ENCODE measurements at places on chromosomes 5 and 9.
A peak's percentile ranks its signal among the peaks of the same experiment; 100 is the strongest.

DNA sequence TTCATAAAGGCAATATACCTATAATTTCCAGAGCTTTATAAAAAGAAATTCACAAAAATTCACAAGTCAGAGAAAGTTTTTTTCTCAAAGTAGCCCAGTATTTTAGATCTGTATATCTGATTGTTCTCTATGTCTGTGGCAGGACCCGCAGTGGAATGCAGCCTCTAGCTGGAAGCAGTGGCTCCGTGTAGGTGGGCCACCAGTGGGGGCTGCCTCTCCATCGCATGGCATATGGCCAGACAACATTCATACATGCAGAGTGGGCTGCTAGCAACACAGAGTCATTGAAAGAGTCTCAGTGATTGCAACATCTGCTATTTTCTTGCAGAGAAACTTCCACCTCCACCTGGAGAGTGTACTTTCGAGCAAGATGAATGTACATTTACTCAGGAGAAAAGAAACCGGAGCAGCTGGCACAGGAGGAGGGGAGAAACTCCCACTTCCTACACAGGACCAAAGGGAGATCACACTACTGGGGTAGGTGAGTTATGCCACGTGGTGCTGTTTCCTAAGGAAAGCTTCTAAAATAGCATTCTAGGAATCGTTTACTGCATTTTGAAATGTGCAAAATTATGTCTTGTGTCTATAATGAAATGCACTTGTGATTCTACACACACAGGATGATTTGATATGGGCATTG lies 88.5 kb upstream of the SMC5 start:
- no peak overlapping the region for H3K4me3 ChIP-seq
- H3K27me3 ChIP-seq, result no peaks in the 10 kb centered on the region
- no peaks in the 10 kb centered on the region for H3K4me1 ChIP-seq
- no peak for DNase-seq
- H3K27ac ChIP-seq, result no peak overlapping the region
- H3K36me3 ChIP-seq, result no peaks in the 10 kb centered on the region

- H3K4me3 ChIP-seq, result no peak overlapping the region
- no peak overlapping the region for H3K27ac ChIP-seq
- no peaks in the 10 kb centered on the region for H3K4me1 ChIP-seq
- no peaks in the 10 kb centered on the region for H3K36me3 ChIP-seq
- no peak for DNase-seq
Measured at GRCh38 chr9:4126184-4126865, 173.5 kb downstream of the GLIS3 start.

DNA sequence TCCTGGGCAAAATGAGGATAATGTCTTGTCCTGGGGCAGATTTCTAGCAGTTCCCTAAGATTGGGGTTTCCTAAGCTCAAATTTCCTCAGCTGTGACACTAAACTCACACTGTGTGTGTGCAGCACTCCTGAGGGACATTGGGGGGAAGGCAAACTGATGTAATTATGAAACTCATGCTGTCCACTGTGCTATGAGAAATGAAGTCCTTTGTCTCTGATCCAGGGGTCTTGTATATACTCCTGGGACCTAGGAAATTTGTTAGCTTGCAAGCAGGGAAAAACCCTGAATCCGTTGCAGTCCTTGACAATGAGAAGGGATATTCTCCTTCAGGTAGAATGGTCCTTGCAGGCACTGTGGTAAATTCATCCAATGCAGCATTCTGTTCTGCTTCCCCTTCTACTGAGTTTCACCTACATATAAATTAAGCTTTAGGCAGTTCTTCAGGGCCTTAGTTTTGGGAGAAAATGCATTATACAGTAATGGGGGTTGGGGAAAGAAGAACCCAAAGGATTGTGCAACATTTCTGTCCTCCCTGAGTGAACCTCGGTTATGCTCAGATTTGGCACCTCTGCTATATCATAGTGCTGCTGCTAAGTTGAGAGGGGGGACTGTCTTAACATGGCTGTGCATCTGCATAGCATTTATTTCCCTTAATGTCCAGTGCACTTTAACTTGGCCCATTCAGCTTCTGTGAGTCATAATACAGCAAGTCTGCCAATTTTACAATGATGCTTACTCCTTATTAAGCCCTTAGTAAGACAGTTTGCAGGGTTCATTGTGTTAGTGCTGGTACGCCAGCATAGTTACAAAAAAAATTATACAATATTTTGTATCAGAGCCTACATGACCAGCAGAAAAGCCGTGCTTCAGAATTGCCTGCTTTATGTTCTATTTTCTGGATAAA lies 80.2 kb downstream of the PJA2 start:
- no peak for DNase-seq
- H3K27me3 ChIP-seq, result no peaks in the 10 kb centered on the region
- no peaks in the 10 kb centered on the region for H3K36me3 ChIP-seq
- H3K4me3 ChIP-seq, result no peak overlapping the region

DNA sequence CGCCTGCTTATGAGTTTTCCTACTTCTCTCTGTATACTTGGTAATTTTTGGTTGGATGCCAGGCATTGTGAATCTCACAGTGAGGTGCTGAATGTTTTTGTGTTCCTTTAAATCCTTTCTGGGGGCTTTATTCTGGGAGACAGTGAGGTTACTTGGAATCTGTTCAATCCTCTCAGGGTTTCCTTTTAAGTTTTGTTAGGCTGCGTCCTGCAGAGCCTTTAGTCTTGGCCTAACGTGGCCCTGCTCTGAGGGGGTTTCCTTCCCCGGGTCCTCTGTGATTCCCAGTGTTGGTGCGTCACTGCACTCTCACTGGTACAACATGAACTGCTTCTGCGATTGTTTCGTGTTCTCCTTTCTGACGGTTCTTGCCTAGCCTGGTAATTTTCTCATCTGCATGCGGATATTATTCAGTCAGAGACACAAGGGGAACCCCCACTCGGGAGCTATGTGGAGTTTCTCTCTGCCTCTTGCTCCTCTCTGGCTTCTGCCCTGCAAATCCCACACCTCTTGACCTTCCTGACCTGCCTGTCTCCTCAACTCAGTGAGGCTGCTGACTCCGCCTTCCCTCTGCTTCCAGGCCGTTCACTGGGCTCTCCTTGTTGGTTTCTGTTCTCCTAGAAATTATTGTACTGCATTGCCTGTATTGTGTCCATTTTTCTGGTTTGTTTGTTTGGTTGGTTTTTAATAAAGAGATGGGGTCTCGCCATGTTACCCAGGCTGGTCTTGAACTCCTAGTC lies 128.1 kb downstream of the DAB2IP start:
- H3K27ac ChIP-seq, result no peak overlapping the region
- no peak for DNase-seq
- no peak overlapping the region for H3K4me3 ChIP-seq
- no peaks in the 10 kb centered on the region for H3K27me3 ChIP-seq
- H3K36me3 ChIP-seq, result no peaks in the 10 kb centered on the region

- DNase-seq, result no peak
- peak overlapping the region; percentile 82 for H3K27ac ChIP-seq
- no peaks in the 10 kb centered on the region for H3K27me3 ChIP-seq
- peak overlapping the region; percentile 99 for H3K4me3 ChIP-seq
- H3K36me3 ChIP-seq, result no peaks in the 10 kb centered on the region
Measured at GRCh38 chr9:96419691-96419969, 1.5 kb upstream of the ZNF367 start.

DNA sequence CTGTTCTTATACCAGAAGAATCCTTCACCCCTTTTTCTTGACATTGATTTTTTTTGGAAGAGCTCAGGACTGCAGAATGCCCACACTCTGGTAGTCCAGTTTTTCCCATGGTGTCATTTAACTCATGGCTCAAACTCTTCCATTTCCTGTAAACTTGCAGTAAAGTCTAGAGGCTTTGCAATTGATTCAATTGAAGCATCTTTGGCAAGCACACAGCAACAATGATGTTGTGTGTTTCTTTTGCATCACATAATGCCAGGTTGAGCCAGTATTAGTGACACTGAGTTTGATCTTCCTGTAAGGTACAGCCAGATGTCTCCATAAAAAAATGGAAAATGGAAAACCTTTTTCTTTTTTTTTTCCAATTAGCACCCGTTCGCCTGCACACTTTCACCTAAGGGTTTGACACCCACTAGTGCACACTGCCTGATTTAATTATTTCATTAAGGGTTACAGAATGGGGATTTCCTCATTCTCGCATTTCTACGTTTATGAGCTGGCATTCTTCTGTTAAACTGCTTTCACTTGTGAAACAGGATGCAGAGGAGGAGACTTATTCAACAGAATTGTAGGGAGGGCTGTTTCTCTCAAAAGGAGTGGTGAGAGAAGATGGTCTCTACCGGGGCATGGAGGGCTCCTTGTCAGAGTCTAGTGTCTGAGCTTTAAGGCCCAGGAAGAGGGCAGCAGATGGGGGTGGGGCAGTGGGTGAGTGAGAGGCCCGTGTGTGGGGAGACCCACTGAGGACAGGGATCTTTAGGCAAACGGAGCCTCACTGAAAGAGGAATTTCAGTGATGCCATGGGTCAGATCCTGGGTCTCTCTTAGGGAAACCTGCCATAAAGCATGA lies 2.2 kb upstream of the S1PR3 start:
- H3K4me3 ChIP-seq, result no peak overlapping the region
- no peaks in the 10 kb centered on the region for H3K27me3 ChIP-seq
- DNase-seq, result no peak
- no peaks in the 10 kb centered on the region for H3K4me1 ChIP-seq
- H3K36me3 ChIP-seq, result no peaks in the 10 kb centered on the region
- H3K27ac ChIP-seq, result no peak overlapping the region

DNA sequence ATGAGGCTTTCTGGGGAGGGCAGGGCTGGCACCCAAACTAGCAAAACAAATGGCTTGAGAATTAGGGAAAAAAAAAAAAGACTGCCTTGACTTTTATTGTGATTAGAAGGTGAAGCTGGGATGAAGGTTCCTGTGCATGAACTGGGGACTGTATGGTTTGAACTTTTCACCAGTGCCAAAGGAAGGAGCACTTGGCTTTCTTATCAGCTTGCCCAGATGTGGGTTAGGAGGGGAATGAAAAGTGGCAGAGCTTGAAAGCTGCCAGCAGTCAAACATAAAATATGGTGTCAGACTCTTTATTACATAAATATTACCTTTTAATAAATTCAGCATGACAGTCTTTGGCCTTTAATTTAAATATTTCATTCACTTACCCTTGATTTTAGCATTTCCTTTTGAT lies 182.5 kb downstream of the PSAT1 start:
- H3K36me3 ChIP-seq, result no peaks in the 10 kb centered on the region
- no peak overlapping the region for H3K4me3 ChIP-seq
- no peaks in the 10 kb centered on the region for H3K4me1 ChIP-seq
- H3K27me3 ChIP-seq, result no peaks in the 10 kb centered on the region
- DNase-seq, result no peak

DNA sequence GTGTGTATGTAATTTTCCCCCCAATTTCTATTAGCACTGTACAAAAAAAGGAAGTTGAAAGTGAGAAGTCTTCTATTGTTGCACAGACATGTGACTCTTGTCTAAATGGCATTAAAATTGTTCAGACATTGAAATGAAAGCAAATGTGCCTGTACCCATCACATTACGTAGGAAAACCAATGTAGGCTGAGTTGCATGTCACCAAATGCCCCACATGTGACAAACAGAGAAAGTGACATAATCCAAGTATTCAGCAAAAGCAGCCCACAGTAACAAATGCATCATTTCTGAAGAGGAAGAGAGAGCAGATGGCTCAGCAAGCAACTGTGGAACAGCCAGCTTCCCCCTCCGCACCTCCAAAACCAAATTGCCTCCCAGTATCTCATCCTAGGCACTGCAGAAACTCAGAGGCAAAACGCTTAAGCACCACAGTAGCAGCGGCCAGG lies 161.5 kb upstream of the NR4A3 start:
- H3K4me1 ChIP-seq, result peaks cover 11% of the 10 kb centered on the region
- H3K27ac ChIP-seq, result no peak overlapping the region
- no peaks in the 10 kb centered on the region for H3K36me3 ChIP-seq
- no peak overlapping the region for H3K4me3 ChIP-seq

- H3K27ac ChIP-seq, result peak overlapping the region; percentile 92
- no peaks in the 10 kb centered on the region for H3K27me3 ChIP-seq
- peaks cover 76% of the 10 kb centered on the region for H3K4me1 ChIP-seq
Measured at GRCh38 chr9:37027582-37028419, 6.3 kb downstream of the PAX5 start.

DNA sequence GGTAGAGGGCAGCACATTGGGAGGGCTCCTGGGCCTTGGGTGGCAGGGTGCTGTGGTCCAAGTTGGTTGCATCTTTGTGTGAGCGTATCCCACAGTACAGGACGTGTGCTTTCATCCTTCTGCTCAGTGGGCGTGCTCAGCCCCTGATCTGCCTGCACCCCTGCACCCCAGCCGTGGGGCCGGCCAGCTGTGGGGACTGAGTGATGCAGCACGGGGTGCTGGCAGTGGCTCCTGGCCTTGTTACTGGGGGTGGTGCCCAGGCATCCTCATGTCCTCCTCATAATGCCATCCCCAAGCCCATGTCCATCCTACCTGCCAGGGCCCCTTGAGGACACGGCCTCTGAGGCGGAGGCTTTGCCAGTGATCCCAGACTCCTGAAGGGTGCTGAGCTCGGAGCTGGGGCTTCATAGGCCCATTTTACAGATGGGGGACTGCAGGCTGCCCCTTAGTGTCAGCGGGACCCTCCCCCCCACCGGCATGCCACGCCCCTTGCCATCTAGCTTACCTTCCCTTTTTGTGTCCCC lies 100.7 kb downstream of the PHF2 start:
- H3K27me3 ChIP-seq, result no peaks in the 10 kb centered on the region
- H3K27ac ChIP-seq, result no peak overlapping the region
- H3K36me3 ChIP-seq, result no peaks in the 10 kb centered on the region
- H3K4me1 ChIP-seq, result no peaks in the 10 kb centered on the region

GRCh38 chr5:124408738-124409453 lies 337.5 kb downstream of the ZNF608 start:
- peaks cover 21% of the 10 kb centered on the region for H3K4me1 ChIP-seq
- H3K27me3 ChIP-seq, result no peaks in the 10 kb centered on the region
- H3K36me3 ChIP-seq, result no peaks in the 10 kb centered on the region
- no peak overlapping the region for H3K4me3 ChIP-seq

- H3K4me3 ChIP-seq, result no peak overlapping the region
- H3K4me1 ChIP-seq, result no peaks in the 10 kb centered on the region
- DNase-seq, result no peak
- no peaks in the 10 kb centered on the region for H3K36me3 ChIP-seq
- H3K27ac ChIP-seq, result no peak overlapping the region
- no peaks in the 10 kb centered on the region for H3K27me3 ChIP-seq
Measured at GRCh38 chr5:14122089-14122488, 21.1 kb upstream of the TRIO start.

- H3K36me3 ChIP-seq, result no peaks in the 10 kb centered on the region
- no peak overlapping the region for H3K4me3 ChIP-seq
- H3K27ac ChIP-seq, result no peak overlapping the region
Measured at GRCh38 chr9:14710804-14711203, 11.7 kb downstream of the CER1 start.

- H3K27ac ChIP-seq, result no peak overlapping the region
- H3K36me3 ChIP-seq, result no peaks in the 10 kb centered on the region
- H3K27me3 ChIP-seq, result peaks cover 3% of the 10 kb centered on the region
- H3K4me1 ChIP-seq, result peaks cover 16% of the 10 kb centered on the region
- H3K4me3 ChIP-seq, result no peak overlapping the region
Measured at GRCh38 chr9:98852460-98852734, 44.9 kb downstream of the GALNT12 start.

- no peaks in the 10 kb centered on the region for H3K36me3 ChIP-seq
- no peak overlapping the region for H3K27ac ChIP-seq
- no peaks in the 10 kb centered on the region for H3K27me3 ChIP-seq
Measured at GRCh38 chr5:82959466-82959865, 117.7 kb downstream of the TMEM167A start.

DNA sequence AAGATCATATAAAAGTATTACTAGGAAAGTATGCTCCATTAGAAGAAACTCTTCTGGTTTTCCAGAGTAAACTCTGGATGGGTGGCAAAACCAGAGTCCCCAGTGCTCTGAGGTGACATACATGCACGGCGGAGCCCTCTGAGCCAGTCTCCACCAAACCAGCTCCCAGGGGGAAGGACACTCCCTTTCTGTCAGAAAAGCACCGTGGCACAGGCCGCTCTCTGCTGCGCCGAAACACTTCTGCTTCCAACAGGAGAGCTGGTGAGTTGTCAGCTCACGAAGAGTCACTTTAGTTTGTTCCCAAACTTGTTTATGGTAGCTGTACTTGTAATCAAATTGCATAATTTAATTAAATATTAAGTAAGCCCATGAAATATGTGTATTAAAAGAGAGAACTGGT lies 184.6 kb downstream of the CDK5RAP2 start:
- H3K4me1 ChIP-seq, result no peaks in the 10 kb centered on the region
- DNase-seq, result no peak
- no peak overlapping the region for H3K27ac ChIP-seq
- peaks cover 33% of the 10 kb centered on the region for H3K36me3 ChIP-seq
